ENCODE measurements at places on chromosomes 7 and 10.
A peak's percentile ranks its signal among the peaks of the same experiment; 100 is the strongest.

DNA sequence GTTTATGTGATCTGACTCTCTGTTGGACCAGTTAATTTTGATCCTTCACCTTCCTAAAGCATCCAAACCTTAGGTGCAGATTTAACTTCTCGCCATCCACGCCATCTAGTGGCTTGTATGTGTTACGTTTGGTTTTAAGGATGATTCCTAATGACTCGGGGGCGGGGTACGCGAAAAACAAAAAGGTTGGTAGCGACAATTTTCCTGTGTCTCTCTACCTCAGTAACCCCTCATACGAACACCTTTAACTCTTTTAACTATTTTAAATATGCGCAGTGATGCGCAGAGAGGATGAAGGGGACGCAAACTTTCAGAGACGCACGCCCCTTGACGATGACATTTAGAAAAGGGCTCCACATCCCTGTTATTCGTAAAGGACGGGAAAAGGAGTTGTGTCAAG is 714 bp upstream of the KCND2 start:
- peak; percentile 68 for DNase-seq

- DNase-seq, result no peak
These were observed 35.8 kb downstream of the DNAJC9 start for GRCh38 chr10:73211106-73211811.

DNA sequence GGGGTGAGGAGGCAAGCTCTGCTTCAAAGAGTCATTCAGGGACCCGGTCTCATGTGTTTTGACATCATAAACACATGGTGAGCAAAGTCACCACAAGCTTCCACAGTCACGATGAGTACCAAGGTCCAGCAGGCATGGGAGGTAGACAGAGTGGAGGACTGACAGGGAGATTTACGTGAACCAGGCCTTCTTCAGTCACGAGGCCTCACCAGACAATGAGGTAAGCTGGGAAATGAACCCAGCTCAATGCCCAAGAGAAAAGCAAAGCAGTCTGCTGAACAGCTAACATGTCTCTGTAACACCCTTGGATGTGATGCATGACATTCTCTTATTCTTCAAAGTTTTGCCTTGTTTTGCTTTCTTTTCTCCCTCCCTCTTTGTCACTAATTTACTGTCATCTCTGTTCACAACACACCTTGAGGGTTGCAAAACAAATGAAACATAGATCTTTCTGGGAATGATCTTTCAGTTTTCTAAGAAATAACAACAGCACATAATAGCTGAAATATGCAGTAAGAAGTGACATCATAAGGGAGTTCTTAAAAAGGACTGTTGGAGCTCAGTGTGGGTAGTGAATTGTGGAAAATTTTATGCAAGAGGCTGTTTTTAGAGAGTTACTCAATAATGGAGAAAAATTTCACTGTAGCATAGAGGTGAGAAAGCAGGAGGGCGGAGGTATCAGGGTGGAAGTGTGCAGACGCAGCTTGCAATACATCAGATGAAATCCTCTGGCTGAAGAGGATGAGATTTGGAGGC is 9.0 kb downstream of the PPP1R17 start:
- no peak for DNase-seq

DNA sequence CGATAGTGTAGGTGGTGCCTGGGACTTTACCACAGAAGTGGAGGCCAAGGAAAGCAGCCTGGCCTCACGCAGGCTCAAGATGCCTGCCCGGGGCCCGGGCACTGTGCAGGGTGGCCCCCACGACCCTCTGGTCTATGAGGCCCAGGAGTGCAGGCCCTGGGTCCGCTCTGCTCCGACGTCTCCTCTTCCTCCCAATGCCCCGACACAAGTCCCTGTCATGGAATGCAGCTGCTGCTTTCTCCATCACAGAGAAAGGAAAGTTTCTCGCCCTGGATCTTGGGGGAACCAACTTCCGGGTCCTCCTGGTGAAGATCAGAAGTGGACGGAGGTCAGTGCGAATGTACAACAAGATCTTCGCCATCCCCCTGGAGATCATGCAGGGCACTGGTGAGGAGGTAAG is 28.3 kb upstream of the HK1 start:
- no peak for DNase-seq

GRCh38 chr10:33542752-33543505 is 208.5 kb upstream of the NRP1 start:
- DNase-seq, result no peak

- DNase-seq, result no peak
These were observed 550 bp upstream of the ANK3 start for GRCh38 chr10:60390224-60390626.

GRCh38 chr10:30454744-30455510 is 20.9 kb downstream of the MAP3K8 start:
- no peak for DNase-seq

DNA sequence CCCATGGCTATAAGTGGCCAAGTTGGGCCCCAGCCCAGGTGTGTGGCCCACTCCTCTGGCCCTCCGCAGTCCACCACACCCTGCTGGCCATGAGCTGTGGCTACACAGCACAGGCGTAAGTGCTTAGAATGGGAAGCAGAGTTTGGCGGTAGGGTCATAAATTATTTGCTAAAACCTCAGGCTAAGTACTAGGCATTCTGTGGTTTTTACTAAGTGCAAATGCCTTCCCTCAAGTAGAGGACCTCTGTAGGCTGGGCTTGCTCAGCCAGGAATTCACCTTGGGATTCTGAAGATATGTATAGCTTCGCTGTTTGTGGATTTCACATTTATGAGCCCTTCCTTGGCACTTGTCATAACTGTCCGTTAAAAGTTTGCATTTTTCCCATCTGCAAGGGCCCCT is 44.8 kb upstream of the LOXL4 start:
- no peak for DNase-seq

DNA sequence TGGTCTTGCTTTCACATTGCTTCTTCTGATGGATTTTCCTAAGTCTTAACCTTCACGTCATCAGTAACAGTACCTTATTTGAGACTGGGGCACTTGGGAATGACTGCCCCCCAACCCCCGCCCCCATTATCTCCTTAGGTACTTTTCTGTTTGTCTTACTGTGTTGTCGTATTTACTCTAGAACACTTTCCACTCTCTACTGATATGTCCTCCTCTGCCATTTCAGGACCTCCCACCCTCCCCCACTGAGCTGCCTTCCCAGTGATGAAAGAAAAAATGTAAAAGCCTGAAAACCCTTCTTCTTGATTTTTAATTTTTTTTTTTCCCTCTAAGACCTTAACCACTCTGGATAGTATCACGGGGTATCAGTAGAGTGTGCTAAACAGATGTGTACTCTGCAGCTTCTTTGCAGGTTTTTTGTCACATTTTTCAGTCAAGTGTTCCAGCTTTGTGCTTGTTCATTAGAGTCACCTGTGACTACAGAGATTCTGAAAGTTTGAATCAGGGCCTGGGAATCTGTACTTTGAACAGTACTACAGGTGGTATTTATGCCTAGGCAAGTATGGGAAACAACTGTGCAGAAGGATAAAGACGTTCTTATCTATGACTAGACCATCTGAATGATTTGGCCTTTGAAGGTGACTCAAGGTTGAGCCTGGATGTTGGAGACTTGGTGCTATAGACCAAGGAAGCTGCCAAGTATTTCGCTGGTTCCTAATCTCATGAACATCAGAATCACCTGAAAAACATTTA is 8.3 kb downstream of the CALU start:
- DNase-seq, result no peak
